T-helper 17 cell (primary cell): ENCODE measurements at places on chromosomes 2 and 18. TPM values are rescaled to one million over a fixed set of nuclear protein-coding genes. Genes with fewer than 3 reads are reported as not detected.

Gene VAPA
- 161 TPM for total RNA-seq

Gene PLB1
- 2.2 TPM for total RNA-seq

DNA sequence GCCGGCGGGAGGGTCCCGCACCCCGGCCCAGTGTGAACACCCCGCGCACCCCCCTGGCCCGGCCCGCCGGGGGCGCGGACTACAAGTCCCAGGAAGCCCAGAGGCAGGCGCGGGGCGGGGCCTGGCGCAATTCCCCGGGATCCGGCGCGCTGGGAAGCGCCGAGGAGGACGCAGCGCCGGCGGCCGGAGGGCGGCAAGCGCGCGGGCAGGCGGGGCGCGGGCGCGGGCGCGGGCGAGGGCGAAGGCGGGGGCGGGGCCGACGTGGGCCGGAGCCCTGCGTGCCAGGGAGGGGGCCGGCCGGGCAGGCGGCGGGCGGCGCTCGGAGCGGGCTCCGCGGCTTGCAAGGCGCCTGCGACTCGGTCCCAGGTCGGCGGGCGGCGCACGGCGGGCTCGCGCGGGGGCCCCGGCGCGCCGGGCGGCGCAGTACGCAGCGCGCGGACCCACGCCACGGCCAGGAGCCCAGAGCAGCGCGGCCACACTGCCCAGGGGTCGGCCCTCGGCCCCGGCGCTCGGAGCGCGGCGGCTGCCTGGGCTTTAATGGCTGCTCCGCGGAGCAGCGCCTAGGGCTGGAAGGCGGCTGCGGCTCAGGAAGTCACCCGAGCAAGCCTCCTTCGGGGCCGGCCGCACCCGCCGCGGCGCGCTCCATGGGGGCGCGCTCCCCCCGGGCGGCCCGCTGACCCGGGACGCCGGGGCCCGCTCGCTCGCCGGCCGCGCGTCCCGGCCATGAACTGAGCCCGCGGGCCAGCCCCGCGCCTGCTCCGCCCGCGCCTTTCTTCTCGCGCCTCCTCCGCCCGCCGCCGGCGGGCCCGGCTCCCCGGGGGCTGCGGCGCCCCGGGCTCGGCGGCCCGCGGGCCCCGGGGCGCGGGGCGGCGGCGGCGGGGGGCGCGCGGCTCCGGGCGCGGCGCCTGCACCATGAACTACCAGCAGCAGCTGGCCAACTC is at the start of gene AGAP1:
TSS of gene AGAP1 (plus strand) at position 269 of the 941 bp plus-strand sequence.
- DNase-seq: no peak
- H3K4me1 ChIP-seq: peaks cover 6% of the 10 kb centered on the region
- peaks cover 6% of the 10 kb centered on the region for H3K36me3 ChIP-seq
- no peak within 1 kb of the TSS for H3K27ac ChIP-seq

Gene TNS1
- 0.80 TPM for total RNA-seq

- H3K36me3 ChIP-seq: peaks cover 14% of the 10 kb centered on the region
- H3K4me1 ChIP-seq: peaks cover 28% of the 10 kb centered on the region
- no peaks in the 10 kb centered on the region for H3K27me3 ChIP-seq
- H3K27ac ChIP-seq: no peak overlapping the region
Observed at GRCh38 chr2:60759654-60760053, 3.6 kb downstream of the PAPOLG start.

GRCh38 chr18:58345875-58346274 is 283.0 kb downstream of the ALPK2 start:
- H3K27me3 ChIP-seq: peaks cover 6% of the 10 kb centered on the region
- peak overlapping the region; percentile 27 for H3K27ac ChIP-seq
- peaks cover 5% of the 10 kb centered on the region for H3K36me3 ChIP-seq
- no peak overlapping the region for H3K4me3 ChIP-seq
- H3K4me1 ChIP-seq: peaks cover 4% of the 10 kb centered on the region
- DNase-seq: no peak
